ENCODE measurements at places on chromosomes 6 and 20. TPM values are rescaled to one million over a fixed set of nuclear protein-coding genes. Genes with fewer than 3 reads are reported as not detected.

GNMT gene
- 1.2 TPM for total RNA-seq

SCGN gene
- total RNA-seq = not detected

DNA sequence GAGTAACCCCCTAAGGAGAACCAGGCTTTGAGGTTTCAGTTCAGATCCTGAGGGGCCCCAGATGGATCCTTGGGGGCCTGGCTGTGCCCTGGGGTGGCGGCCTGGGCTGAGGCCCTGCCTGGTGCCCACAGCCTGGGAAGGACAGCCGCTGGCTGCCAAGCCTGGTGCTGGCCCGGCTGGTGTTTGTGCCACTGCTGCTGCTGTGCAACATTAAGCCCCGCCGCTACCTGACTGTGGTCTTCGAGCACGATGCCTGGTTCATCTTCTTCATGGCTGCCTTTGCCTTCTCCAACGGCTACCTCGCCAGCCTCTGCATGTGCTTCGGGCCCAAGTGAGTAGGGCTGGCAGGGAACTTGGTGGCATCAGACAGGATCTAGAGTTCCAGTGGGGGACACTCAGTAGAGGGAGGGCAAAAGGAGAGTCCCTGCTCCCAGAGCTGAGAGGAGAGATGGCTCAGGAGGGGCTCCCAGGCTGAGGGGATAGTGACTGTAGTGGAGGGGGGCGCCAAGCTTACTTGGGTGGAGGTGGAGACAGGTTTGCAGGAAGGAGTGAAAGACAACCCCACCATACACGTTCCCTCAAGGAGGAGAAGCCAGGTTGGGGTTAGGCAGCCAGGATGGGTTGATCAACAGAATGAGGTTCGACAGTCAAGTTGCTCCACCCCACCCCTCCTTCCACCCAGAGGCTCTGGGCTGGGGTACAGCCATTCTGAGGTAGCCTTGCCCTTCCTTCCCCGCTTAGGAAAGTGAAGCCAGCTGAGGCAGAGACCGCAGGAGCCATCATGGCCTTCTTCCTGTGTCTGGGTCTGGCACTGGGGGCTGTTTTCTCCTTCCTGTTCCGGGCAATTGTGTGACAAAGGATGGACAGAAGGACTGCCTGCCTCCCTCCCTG is 9.5 kb downstream of the SLC29A1 start:
- H3K36me3 ChIP-seq = no peaks in the 10 kb centered on the region
- H3K27me3 ChIP-seq = no peaks in the 10 kb centered on the region
- no peak overlapping the region for H3K4me3 ChIP-seq

- H3K4me3 ChIP-seq = no peak overlapping the region
- no peak for DNase-seq
- H3K36me3 ChIP-seq = no peaks in the 10 kb centered on the region
- H3K27me3 ChIP-seq = peaks cover 38% of the 10 kb centered on the region
These were observed 112.5 kb downstream of the SCML4 start for GRCh38 chr6:107711412-107712236.

CFB gene
- total RNA-seq = 1.8 TPM

- H3K36me3 ChIP-seq = peaks cover 9% of the 10 kb centered on the region
- H3K4me3 ChIP-seq = no peak overlapping the region
- no peaks in the 10 kb centered on the region for H3K27me3 ChIP-seq
- H3K4me1 ChIP-seq = peaks cover 26% of the 10 kb centered on the region
- no peak overlapping the region for H3K27ac ChIP-seq
These were observed 109.6 kb downstream of the SCAF8 start for GRCh38 chr6:154842833-154843232.

PBOV1 gene
- total RNA-seq = not detected

IL17F gene
- total RNA-seq = not detected

EFCAB8 gene
- total RNA-seq = 0.51 TPM

DNA sequence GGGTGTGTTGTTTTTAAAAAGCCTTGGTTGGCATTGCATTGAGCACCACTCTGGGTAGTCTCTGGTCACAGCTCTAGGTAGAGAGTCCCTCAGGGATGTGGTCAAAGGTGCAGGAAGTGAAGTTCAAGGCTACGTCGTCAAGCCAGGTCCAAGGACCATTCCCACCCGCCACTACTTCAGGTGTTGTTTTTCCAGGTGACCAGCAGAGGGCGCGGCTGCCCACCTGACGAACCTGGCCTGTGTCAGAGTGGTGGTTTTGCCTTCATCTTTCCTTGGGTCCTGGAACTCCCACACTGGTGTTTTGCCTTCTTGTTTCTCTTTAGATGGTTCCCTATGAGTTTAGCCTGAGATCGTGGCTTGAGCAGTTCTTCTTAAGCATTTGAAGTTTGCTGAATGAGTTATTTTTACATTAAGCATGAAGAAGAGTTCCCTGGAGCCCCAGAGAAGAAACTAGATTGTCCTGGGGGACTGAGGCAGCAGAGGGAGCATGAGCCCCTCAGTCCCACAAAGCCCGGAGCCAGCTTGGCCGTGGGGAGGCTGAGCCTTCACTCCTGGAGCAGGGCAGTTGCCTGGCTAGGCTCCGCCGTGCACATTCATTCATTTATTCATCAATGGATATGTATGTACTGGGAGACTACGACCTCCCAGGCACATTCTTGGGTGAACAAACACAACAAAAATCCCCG is 5.6 kb upstream of the PHACTR3 start:
- H3K27ac ChIP-seq = no peak overlapping the region
- DNase-seq = no peak
- peaks cover 91% of the 10 kb centered on the region for H3K27me3 ChIP-seq
- no peaks in the 10 kb centered on the region for H3K4me1 ChIP-seq
- H3K36me3 ChIP-seq = no peaks in the 10 kb centered on the region
- H3K4me3 ChIP-seq = no peak overlapping the region

GRCh38 chr6:129686941-129687627 is 22.9 kb downstream of the ARHGAP18 start:
- H3K4me3 ChIP-seq = no peak overlapping the region
- H3K4me1 ChIP-seq = peaks cover 26% of the 10 kb centered on the region
- H3K36me3 ChIP-seq = no peaks in the 10 kb centered on the region
- no peak for DNase-seq
- no peaks in the 10 kb centered on the region for H3K27me3 ChIP-seq
